ENCODE measurements at places on chromosomes 4 and X.

- no peak for DNase-seq
Measured at GRCh38 chr4:183718876-183719275, 59.8 kb downstream of the TRAPPC11 start.

- DNase-seq: no peak
Measured at GRCh38 chr4:109435635-109436034, 2.0 kb downstream of the SEC24B start.

GRCh38 chr4:121679267-121679666 lies 17.5 kb downstream of the ANXA5 start:
- no peak for DNase-seq

GRCh38 chrX:72272868-72273267 lies 4.2 kb downstream of the RPS4X start:
- no peak for DNase-seq

DNA sequence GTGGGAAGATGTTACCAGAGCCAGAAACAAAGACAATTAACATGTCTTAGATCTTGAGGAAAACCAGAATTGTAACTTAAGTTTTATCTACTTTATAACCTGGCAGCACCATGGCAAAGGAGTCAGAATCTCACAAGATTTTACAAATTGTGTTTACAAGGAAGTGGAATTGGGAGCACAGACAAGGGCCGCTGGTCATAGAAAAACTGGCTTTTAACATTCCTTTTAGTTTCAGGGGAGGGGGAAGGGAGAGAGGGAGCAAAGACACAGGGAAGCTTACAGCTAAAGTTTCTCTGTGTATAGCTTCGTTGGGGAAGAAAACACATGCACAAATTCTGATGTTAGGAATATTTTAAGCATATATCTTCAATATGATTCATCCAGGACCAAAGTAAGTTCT lies 10.3 kb upstream of the UGT2B11 start:
- no peak for DNase-seq

- DNase-seq: no peak
Measured at GRCh38 chrX:85941275-85941674, 106.1 kb downstream of the CHM start.

- DNase-seq: no peak
Measured at GRCh38 chrX:12843061-12843667, 23.7 kb upstream of the TLR7 start.

Measured in NCI-H2107 (cell line).